Stimulated activated CD8-positive, alpha-beta memory T cell treated with anti-CD3 and anti-CD28 coated beads, Interleukin-15, amount 100 ng/mL, for 24 hours (primary cell): ENCODE measurements at places on chromosomes 7 and 10.

DNA sequence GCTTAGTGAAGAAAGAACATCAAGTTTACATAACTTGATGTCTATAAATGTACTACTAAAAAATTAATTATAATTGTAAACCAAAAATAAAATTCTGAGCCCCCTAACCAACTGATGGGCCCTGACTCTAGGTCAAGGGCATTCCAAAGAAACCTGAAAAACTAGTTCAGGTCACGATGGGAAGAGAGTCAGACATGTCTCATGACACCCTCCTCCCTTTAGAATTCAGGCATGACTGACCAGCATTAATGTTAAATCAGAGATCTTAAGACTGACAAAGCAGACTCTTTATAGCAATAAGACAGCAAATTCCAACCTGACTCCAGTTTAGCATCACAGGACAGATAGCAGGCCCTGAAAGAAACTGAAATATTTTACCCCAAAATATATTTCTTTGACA lies 21.6 kb upstream of the OTUD1 start:
- no peak for DNase-seq

GRCh38 chr7:45515346-45515745 lies 58.8 kb upstream of the ADCY1 start:
- no peak for DNase-seq

GRCh38 chr10:111316722-111317212 lies 239.9 kb downstream of the ADRA2A start:
- DNase-seq = no peak

- no peak for DNase-seq
Observed at GRCh38 chr10:112728997-112729396, 221.1 kb upstream of the TCF7L2 start.

DNA sequence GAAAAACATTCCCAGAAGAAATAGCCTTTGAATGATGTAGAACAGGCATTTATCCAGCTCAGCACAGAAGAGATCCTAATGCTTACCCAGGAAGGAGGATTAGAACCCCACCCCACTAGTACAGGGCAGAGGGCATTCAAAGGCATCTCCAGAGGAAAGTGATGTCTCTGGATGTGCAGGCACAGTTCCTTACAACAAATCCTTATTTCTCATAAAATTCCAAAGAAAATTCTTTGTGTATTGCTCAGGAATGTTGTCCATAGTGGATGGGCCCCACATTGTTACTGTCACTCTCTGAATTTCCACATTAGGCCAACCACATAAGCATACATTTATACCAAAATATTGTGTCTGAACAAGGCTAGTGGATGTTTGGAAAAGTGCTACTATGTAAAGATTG lies 243.0 kb downstream of the ADRA2A start:
- DNase-seq = no peak

DNA sequence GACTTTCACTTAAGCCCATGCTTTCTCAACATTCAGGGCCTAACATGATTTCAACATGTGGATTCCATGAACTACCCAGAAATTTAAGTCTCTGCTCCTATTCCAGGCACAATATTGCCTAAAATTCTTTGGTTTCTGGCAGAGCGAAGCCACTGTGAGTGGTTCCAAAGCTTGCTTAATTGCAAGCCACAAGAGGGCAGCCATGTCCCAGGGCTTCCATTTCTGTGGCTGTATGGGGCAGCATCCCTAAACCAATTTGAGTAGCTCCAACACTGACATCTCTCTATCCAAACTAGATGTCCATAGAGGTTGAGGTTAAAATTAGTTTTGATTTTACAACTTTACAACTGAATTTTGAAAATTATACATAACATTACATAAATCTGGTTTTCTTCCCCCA lies 56.3 kb upstream of the MDFIC start:
- DNase-seq = peak; percentile 18

- DNase-seq = no peak
Observed at GRCh38 chr10:79189181-79189580, 120.4 kb downstream of the ZMIZ1 start.

- no peak for DNase-seq
Observed at GRCh38 chr7:117603627-117604026, 123.8 kb downstream of the CFTR start.

DNA sequence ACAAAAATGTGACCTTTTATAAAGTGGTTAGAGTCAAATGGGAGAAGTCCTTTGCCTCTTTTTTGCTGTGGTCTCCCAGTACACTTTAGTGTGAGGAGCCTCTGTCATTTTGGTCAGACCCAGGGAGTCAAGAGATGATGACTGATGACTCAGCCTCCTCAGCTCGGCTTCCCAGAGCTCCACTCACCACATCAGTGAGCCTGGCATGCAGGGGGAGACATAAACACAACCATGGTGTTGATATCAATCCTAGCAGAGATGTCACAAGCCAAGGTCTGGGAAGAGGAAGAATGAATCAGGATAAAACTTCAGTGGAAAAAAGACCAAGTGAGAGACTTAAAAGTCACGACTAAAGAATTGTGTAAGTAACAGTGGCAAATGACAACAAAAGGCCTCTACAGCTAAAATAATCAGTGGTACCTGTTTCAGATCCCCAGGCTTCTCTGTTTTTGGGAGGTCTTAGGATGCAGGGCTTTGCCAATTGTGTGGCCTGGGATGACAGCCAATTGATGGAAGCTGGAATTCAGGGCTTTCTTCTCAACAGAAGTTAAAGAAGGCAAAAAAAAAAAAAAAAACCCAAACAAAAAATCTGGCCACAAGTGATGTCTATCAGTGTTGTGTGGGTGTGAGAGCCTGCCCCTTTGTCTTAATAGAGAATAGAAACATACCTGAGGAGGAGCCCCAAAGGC lies 50.2 kb downstream of the TFAM start:
- no peak for DNase-seq

DNA sequence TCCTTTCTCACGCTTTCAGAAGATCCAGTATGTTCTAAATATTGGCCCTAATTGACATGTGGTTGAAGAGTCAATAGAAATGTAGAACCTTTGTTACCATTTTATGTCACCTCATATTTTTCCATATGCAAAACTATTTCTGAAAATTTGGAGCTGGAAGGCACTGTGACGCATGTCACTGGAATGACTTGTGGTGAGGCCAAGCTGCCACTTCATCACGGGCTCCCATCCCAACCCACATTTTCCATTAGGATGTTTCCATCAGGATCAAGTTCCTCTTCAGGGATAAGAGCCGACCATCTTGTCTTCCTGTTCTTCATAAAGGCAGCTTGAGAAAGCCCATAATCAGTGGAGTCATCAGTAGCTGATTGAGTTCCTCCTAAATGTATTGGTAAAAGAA lies 1241.7 kb downstream of the GATA3 start:
- no peak for DNase-seq

DNA sequence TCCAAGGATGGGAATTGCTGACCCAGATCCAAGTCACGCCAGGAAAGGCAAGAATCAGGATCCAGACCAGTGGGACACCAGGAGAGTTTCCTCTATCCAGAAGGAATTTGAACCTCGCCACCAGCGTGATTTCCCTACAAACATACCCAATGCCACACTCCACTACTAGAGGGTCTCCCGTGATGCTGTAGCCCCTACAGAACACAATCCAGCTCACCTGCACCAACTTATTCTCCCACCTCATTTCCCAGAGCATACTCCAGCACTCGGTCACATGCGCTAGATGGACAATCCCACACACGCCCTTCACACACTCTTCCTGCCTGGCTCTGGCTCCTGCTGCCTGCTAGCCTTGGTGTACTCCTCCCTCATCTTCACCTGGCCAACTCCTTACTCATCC lies 142.1 kb upstream of the PDE1C start:
- no peak for DNase-seq

DNA sequence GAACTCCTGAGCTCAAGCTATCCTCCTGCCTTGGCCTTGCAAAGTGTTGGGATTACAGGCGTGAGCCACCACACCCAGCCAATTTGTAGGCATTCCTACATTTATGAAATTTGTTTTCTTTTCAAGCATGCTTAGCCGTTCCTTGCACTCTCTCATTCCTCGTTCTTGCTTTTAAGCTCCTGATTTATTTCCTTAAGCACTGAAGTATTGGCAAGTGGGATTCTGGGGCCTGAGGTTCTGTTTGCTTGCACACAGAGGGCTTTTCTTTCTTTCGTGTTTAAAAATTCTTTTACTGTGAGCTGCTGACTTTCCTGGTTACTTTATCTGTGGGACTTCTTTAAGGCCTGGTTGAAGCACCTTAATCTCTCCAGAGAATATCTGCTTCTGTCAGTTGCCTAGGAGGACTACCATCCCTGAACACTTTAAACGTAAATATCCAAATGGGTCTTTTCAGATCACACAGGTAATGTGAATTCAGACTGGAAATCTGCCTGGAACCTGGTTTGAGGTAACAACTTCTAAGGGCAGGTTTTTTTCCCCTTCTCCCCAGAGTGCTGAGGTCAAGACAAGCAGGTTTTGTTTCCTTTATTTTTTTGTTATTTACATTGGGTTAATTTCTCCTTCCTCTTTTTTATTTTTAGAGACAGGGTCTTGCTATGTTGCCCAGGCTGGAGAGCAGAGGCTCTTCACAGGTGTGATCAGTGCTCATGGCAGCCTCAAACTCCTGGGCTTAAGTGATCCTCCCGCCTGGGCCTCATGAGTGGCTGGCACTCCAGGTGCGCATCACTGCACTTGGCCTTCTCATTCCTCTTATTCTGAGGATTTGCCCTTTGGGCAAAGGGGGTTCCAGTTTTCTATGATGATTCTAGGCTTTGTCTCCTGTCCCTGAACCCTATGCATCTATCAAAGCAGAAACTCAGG lies 102.9 kb downstream of the PFKFB3 start:
- DNase-seq = no peak

DNA sequence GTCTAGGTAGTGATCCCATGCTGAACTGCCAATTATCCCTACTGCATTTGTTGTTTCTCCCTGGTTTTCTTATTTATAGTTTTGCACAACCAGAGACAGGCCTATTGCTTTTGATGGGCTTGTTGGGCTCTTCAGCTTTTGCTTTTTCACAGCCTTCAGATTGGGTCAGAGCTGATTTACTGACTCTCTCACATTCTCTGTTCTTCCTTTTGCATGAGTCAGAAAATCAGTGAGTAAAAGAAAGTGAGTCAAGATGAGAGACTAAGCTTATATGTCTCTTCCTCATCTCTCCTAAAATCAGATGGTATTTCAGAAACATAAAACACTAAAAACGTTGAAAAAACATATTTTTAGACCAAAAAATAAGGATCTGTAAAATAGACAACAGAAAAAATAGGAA lies 1135.4 kb downstream of the XPNPEP1 start:
- no peak for DNase-seq

- DNase-seq = no peak
Observed at GRCh38 chr7:137642031-137642430, 204.7 kb downstream of the DGKI start.

DNA sequence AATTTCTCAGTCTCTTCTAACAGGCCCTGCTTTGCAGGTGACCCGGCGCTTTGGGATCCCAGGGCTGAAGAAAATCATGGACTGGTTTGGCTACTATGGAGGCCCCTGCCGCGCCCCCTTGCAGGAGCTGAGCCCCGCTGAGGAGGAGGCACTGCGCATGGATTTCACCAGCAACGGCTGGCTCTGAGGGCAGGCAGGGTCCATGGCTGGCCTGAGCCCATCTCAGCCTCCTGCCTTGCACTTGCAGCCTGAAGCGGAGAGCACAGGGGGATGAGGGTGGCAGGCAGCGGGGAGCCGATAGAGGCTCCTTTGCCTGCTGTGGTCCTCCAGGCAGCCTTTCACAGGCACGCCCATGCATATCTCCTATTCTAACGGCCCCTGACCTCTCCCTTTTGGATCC lies 21.8 kb downstream of the MORN4 start:
- DNase-seq = no peak

DNA sequence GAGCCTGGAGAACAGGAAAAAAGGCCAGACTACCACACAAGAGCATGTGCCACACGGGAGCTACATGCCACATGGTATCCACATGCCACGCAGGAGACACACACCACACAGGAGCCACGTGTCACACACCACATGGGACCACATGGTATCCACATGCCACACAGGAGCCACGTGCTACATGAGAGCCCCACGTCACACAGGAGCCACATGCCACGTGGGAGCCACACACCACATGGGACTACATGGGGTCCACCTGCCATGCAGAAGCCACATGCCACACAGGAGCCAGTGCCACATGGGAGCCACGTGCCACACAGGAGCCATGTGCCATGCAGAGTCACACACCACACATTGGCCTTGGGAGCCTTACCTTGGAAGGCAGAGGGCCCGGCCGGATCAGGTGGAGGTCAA lies 244.4 kb upstream of the PPP2R2D start:
- no peak for DNase-seq

DNA sequence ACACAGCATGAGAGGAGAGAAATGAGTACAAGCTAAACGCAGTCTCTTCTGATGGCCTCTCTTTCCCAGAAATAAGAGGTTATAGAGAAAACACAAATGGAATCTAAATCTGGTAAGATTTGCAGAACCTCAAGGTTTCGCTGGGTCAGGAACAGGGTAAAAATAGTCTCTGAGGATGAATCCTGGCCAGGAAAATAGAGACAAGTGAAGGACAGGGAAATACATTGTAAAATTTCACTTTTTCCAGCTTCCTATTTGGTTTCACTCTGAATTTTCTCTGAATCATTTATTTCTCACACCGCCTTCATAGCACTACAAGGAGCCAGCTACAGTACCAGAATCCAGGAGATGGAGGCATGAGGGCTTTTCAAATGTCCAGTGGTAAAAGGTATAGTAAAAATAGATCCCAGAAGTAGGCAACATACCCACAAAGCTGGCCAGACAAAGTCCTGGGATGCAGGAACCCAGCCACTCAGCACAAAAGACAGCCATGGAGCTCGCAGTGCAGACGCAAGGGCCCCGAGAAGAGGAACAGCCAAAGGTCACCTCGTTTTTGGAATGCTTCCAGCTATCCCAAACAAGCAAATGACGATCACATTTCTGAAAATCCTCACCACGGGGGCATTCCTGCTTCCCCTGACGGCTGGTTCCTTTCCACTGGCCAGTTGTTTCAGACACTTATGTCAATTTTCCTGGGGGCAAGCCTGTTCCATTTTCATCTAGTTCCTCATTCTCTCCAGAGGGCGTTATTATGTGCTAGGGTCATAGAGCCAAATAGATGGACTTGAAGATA lies 21.5 kb upstream of the IKZF1 start:
- DNase-seq = no peak

DNA sequence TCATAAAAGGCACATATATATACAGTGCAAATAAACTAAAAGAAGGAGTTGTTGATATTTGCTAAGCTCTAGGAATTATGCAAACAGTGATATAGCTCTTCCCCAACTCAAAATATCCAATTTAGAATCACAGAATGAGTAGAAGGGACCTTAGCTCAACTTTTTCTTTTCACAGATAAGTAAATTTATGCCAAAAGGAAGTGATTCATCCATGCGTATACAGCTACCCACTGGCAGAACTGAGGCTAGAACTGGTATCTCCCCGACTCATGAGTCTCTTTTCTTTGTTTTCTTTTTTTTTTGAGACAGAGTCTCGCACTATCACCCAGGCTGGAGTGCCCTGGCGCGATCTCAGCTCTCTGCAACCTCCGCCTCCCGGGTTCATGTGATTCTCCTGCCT lies 54.2 kb upstream of the SVIL start:
- DNase-seq = no peak

GRCh38 chr7:88091988-88092675 lies 127.7 kb downstream of the SRI start:
- DNase-seq = no peak
